ENCODE measurements at places on chromosomes 2 and 18.
A peak's percentile ranks its signal among the peaks of the same experiment; 100 is the strongest.

DNA sequence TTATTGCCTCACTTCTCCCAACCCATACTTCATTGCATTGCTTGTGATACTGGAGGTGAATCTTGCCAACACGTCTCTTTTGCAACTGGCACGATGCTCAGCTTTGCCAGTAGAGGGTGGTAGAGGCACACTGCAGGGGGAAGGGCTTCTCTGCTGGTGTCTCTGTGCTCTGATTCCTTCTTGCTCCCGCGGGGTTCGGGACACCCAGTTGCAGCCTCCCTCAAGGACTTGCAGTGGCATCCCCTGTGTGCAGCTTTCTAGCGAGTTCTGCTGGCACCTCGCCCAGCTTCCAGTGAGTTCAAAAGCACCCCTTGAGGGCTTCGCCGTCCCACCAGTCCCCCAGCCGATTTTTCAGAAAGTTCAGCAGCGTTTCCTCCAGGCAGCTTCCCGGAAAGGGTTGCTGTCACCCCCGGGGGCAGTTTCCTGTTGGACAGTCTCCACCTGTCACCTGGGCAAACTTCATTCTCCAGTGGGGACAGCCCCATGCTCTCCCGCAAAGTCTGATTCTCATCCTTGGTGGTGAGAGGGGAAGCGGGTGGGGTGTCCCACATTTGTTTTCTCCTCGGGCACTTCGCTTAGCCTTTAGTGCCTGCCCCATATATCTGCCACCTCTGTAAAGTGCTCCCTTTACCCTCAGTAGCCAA, 35.4 kb upstream of the EN1 start:
- DNase-seq: peak; percentile 36

DNA sequence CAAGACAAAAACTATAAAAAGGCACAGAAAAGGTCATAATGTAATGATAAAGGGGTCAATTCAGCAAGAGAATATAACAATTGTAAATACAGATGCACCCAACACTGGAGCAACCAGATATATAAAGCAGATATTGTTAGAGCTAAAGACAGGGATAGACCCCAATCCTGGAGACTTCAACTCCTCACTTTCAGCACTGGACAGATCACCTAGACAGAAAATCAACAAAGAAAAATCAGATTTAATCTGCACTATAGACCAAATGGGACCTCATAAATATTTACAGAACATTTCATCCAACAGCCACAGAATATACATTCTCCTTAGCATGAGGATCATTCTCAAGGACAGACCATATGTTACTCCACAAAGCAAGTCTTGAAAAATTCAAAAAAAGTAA, 114.2 kb downstream of the ROCK1 start:
- DNase-seq: no peak

GRCh38 chr2:96636551-96637171, 1.5 kb downstream of the KANSL3 start:
- peak; percentile 11 for DNase-seq

DNA sequence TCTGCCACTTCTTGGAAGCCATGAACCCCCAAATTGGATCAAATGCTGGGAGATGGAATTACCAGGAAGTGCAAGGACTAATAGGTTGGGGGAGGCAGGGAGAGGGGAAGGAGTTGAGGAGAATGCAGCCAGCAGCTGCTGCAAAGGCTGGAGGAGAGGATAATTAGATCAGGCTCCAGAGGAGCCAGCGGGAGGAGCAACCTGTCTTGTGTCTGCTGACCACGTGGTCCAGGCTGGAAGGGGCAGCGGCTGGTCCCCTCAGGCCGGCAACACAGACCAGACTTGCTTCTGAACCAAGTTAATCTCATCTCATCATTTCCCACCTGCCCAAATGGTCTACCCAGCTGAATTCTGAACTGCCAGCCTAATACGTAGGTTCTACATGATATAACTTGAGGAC, 68.3 kb downstream of the MRO start:
- DNase-seq: no peak

DNA sequence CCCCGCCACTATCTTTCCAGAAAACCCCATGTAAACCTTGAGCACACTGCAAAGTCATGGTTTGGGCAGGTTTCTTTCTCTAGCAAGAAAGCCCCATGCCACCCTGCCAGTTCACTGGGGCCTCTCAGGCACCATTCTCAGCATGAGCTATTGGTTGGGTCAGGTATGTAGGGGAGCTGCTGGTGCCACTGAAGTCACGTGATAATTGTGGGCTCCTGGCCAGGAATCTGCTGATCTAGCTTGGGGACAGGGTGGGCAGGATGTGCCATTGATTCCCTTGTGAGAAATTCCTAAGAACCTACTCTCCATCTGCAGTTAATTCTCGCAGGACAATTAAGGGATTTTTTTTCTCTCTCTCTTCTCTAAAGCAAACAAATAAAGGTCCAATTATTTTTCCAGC, 26.5 kb upstream of the HNMT start:
- DNase-seq: no peak

GRCh38 chr2:197453914-197454398, 604 bp downstream of the COQ10B start:
- DNase-seq: no peak

GRCh38 chr2:149040451-149040850, 2.0 kb downstream of the LYPD6B start:
- DNase-seq: no peak

DNA sequence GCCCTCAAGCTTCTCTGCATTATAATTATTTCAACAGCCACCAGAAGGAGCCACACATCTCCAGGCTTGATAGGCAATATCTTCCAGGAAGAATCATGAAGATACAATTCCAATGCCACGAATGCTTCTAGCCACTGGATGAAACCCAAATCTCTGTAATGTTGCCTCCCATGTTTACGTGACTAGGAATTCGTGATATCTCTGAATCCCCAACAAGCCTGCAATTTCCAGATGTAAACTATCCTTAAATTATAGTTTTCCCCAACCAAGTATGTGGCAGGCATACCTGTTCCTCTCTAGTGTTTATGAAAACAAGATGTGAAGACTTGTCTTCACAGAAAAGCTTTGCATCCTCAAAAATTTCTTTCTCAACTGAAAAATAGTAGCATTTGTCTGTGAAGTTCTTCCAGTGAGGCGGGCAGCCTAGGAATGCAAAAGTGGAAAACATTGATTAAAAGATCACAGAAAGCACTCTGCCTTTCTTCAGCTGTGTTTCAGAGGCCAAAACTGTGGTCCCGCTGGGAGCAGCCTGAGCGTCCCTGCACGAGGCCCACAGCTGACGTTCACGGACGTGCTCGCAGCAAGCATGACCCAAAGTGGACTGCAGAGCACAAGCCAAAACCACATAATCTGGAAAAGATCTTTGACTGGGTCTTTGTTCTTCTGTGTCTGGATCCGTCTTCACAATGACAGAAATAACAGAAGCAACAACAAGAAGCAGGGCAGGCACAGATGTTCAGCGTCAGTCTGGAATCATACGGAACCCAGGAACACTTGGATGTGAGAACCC, 65.1 kb upstream of the THOC1 start:
- DNase-seq: no peak

DNA sequence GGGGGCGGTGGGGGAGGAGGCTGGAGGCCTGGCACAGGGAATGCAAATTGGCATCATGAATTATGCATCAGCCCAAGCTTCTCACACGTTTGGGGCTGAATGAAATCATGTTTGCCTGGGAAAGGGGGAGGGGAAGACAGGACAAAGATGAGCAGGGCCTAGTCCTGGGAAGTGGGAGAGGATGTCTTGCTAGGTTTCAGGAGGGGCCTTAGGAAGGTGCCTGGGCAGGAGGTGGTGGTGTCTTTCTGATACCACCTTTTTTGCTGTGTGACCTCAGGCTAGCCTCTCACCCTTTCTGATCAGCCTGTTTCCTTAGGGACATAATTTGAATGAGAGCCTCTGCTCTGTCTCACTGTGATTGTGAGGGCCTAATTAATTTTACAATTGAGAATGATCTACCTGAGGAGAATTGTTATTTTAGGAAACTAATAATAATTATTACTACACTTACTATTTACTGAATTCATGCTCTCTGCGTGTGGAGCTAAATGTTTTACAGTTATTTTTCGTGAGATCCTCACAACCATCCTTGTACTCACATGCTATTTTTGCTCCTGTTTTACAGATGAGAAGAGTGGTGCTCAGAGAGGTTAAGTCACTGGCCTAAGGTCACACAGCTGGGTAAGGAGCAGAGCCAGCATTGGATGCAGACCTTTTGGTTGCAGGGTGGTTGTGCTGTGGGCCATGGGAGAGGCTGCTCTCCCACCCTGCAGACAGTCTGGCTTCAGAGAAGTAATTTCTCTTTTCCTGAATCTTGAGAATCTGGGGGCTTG, 39.6 kb downstream of the INHBB start:
- DNase-seq: no peak

- DNase-seq: no peak
Measured at GRCh38 chr18:34991152-34991551, 50.1 kb upstream of the MAPRE2 start.

GRCh38 chr2:197088694-197089093, 162.2 kb upstream of the PGAP1 start:
- DNase-seq: no peak

DNA sequence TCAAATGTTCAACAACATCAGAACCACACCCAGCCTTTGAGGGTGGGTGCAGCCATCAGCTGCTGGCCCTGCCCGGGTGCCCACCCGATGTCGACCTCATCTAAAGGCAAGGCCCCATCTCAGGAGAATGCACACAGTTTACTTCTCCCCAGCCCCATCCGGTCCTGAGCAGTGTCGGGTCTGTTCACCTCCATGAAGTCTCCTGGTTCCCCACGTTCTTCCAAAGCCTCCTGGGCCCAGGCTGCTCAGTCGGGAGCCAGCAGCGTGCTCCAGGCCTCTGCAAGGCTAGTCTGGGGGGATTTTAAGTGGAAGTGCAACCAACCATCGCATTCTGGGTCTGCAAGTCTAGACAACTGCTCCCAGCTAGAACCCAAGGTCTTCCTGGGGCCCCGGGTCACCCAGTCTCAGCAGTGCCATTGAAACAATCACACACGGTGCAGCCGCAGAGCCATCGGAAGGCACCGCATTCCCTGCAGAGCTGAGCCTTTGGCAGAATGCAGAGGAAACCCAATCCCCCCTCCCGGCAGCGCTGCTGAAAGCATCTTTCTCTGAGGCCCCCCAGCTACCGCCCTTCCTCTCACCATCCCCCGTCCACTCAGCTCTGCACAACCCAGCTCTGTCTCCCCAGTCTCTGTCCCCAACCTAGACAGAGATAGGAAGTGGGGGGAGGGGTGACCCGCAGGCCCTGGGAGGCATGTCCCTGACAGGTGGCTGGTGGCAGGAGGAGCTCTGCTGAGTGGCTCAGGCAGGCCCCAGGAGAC, 8.5 kb downstream of the ESPNL start:
- no peak for DNase-seq

GRCh38 chr2:37920570-37920969, 4.5 kb upstream of the RMDN2 start:
- DNase-seq: no peak

GRCh38 chr2:29990129-29990528, 68.7 kb upstream of the ALK start:
- peak; percentile 26 for DNase-seq

- no peak for DNase-seq
Measured at GRCh38 chr2:239777219-239777618, 247.9 kb downstream of the NDUFA10 start.

- no peak for DNase-seq
Measured at GRCh38 chr2:3200420-3200939, 177.1 kb downstream of the EIPR1 start.

GRCh38 chr2:100699131-100699530, 120.8 kb upstream of the NPAS2 start:
- DNase-seq: no peak

- DNase-seq: no peak
Measured at GRCh38 chr2:240966906-240967680, 31.3 kb upstream of the SNED1 start.

DNA sequence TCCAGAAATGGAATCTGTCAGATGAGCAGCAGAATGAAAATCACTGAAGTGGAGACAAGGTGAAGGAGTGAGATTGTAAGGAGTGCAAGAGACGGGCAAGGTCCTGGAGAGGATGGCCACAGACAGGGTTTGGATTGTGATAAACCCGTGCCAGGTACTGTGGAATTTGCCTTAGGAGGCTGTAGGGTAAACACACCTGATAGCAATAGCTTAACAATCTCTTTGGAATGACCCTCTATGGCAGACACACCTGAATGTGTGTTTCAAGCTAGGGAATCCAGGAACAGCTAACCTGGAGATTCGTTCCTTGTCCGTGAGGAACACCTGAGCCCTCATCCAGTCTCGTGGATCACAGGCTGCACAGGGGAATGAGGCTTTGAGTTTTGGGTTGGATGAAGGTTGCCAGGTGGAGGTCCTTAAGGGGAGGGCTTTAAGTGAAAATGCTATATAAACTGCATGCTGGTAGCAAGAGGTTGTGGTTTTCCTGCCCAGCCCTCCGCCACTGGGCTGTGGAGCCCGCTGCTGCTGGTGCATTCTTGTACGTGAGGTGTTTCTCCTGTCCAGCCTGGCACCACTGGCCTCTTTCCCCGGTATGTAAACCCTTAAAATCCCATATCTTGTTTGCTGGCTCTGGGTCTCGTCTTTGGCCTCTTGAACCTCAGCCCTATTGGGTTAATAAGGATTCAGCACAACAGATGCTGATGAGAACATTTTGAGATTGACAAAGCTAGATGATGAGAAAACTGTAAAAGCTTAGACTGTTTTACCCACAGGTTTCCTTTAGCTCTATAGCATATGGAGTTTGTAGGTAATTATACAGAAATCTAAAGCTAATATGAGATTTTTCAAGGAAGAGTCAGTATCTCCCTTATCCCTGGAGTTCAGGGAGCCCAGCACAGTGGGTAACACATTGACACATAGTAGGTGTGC, 117.9 kb downstream of the ARHGAP15 start:
- no peak for DNase-seq

- no peak for DNase-seq
Measured at GRCh38 chr2:8331068-8331467, 350.8 kb upstream of the ID2 start.

DNA sequence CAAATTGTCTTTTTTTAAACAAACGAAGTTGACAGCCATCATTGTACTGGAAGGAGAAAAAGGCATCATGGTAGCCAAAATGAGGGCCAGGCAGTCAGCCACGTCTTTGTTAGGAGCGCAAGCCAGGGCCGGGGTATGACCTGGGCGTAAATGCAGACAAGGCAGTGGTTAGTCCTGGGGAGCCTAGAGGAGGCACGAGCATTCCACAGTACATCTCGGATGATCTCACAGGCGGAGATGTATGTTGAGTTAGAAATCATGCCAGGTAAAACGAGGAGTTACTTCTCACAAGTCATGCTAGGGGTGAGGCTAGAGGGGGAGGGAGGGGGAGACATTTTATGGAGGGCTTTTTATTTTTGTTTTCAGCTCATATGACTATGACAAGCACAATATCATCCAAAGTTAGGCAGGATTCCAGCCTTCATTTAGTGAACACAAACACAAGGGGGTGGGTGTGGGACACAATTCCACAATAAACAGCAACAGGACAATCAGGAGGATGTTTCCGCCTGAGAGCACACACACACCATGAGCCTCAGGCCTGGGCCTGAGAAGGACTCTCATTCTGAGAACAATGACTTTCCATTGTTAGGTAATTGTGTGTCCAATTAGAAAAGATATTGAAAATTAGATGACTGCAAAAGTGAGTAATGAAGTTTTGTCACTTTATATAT, 64.4 kb upstream of the PGAP1 start:
- DNase-seq: no peak

DNA sequence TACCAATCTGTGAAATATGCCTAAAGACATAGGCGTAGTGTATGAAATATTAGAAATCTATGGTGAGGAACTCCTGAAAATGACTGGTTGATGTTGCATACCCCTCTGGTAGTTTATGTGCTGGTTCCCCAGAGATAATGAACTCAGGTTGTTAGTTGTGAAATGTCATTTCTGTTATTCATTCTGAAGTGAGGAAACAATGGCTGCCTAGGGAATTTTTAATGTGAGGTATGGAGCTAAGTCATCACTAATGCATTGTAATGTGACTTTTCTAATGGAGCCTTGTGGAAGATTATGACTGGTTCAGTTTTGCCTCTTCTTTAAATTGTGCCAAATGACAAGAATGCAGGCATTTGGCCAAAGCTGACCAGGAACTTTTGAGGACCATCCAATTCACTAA, 61.6 kb upstream of the RAB27B start:
- no peak for DNase-seq

Data from right kidney (tissue), 9 donors.